Upper lobe of right lung (tissue), 1 donor: ENCODE measurements at places on chromosomes 16 and 17. TPM values are rescaled to one million over a fixed set of nuclear protein-coding genes. Genes with fewer than 3 reads are reported as not detected.

DNA sequence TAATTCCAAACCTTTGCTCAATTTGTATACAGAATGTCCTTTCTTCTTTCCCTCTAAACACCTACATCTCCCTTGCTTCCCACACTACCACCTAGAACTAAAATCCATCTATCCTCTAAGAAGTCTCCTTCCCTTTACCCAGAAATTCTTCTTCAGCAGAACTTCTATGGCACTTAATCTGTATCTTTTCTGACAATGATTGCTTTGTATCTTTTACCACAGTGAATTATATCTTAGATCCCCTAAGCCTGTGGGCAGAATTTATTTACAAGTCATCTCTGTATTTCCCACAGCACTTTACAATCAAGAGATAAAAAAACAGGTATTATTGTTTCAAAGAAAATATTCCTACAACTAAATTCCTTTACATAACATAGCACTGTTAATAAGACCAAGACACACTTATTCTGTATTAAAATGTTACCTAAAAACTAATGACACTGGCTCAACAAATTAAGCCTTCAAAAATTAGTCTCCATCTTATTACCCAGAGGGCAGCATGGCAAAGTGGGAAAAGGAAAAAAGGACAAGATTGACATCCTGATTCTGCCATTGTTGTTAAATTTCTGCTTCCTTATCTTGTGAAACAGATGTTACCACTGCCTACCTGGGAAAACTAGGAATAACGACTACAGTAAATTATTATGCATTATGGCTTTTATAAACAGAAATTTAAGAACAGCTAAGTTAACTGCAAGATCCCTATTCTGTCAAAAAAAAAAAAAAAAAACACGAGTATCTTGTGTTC lies 42.8 kb downstream of the KANSL1 start:
- no peak for DNase-seq

DNA sequence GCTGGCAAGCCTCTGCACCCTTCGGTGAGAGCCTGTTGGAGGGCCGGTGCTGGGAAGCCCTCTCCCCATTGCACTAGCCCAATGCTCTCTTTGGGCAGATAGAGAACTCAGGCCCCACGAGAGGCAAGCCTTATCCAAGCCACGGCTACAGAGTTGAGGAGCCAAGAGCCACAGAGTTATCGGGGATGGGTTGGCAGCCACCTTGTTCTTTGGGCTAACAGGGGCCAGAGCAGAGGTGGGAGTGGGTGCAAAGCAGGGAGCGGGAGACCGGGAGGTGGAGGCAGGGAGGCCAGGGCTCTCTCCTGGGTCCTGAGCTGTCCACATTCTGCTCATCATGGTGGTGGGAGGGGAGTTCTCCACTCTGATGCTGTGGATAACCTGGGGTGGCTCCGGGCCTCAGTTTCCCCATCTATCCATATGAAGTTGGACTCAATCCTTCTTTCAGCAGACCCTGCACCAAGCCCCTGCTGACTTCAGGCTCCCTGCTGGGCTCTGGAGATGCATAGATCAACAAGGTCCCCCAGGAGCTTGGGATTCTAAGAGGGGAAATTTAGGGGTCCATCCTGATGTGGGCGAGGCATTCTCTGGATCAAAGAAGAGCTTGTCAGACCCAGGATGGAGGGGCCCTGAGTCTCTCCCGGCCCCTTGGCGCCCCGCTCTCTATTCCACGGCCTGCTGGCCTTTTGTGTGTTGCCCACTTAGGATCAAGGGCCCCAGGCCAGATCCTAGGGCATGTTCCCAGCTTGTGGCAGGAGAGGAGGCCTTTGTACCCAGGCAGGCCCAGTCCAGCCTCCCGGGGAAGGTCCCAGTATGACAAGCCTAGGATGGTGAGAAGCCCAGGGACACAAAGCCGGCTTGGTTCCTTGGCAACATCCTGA lies 557 bp upstream of the CX3CL1 start:
- DNase-seq, result no peak

- DNase-seq, result no peak
Measured at GRCh38 chr16:47699106-47699505, 238.0 kb downstream of the PHKB start.

DNA sequence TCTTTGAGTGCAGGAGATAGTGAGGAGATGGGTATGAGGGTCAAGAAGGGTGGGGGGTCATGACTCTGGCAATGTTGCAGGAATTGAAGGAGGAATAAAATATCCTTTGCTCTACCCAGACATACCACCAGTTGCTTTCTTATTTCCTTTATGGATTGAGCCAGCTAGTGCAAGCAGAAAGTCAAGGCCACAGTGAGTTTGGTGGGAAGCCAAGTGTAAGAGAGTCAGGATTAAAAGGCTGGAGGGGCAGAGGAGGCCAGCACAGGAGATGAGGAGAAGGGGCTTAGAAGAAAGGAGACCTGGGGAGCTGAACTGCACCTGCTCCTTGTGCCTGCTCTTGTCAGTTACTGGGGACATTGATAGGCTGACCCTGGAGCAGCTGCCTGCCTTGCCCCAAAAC lies 16.1 kb downstream of the PIRT start:
- DNase-seq, result no peak

- DNase-seq, result no peak
Measured at GRCh38 chr16:65875381-65876055, 491.0 kb upstream of the CDH5 start.

- no peak for DNase-seq
Measured at GRCh38 chr17:69858460-69858859, 216.6 kb upstream of the KCNJ16 start.

- no peak for DNase-seq
Measured at GRCh38 chr16:57798953-57799599, 3.2 kb downstream of the KIFC3 start.

DNA sequence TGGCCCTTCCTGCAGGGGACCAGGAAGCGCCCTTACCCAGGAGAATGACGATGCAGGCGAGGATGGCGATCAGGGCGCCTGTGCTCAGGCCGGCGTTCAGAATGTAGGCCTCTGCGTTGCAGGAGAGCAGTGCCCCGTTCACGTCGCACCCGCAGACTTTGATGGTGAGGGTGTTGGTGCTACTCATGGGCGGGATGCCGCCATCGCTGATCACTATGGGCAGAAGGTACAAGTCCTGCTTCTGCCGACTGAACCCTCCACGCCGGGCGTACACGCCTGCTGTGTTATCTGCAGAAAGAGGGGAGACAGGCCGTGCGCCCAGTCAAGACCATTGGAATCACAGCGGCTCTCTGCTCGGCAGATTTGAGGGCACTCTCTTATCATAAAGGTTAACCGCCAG lies 171.1 kb downstream of the CDH11 start:
- DNase-seq, result no peak

DNA sequence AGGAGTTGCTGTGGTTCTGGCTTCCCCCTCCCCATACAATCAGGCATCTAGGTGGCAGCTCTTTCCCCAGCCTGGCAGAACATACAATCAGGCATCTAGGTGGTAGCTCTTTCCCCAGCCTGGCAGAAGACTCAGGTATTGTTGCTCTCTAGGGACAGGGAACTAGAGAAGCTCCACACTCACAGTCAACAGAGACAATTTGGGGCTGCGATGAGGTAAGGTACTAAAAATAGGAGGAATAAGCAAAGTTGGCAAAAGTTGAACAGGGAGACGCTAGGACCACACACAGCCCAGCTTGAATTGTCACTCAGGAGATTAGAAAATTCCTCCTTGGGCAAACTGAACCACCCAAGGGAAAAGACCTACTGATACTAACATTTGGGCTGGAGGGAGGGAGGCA lies 315.5 kb upstream of the CDH5 start:
- DNase-seq, result no peak

DNA sequence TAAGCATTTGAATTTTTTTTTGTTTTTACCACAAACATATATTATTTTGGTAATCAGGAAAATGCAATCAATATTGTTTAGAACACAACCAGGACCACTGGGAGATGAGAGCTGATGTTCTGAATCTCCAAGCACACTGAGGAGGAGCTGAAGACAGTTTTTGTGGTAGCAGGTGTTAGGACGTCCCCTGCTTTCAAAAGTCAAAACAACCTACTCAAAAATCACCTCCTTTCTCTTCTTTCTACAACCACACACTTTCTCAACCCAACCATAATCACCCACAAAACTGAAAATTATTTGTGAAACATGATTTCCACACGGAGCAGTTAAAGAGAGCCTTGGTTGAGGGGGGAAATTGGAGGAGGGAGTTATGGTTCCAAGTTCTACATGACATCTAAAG lies 26.7 kb upstream of the CFAP20 start:
- DNase-seq, result no peak

DNA sequence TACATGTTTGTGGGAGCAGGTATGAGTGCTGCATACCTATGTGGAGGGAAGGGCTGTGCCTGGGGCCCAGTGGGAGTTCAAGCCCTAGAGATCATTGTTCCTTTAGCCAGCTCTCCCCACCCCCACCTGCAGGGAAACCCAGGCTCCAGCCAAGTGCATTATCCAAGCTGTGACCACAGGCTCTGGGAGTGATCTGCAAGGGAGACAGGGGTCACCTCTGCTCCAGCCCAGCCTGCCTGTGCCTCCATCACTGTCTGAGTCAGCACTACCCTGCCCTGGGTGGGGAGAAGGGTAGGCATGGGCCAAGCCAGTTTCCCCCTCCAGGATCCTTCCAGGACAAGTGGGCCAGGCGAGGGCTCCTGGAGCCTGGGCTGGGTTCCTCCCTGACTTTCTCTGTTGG lies 32.1 kb upstream of the SBK1 start:
- no peak for DNase-seq

The NOG gene
- 2.3 TPM for total RNA-seq
